SHP77 (cell line): ENCODE measurements at places on chromosomes 5 and 9.

DNA sequence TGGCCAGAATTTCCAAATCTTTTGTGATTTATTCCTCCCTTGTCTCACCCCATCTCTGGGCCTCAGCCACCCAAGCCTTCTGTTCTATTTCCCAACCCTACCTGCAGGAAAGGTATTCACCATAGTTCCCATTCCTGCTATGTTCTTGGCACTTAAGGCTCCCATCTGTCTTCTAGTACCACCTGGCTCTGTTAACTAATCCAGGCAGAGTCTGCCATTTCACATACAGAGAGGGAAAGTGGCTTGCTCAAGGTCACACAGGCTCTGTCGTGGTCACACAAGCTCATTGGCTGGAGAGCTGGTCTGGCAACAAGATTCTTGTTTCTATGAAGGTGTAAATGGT is 35.2 kb downstream of the COL27A1 start:
- DNase-seq: no peak

DNA sequence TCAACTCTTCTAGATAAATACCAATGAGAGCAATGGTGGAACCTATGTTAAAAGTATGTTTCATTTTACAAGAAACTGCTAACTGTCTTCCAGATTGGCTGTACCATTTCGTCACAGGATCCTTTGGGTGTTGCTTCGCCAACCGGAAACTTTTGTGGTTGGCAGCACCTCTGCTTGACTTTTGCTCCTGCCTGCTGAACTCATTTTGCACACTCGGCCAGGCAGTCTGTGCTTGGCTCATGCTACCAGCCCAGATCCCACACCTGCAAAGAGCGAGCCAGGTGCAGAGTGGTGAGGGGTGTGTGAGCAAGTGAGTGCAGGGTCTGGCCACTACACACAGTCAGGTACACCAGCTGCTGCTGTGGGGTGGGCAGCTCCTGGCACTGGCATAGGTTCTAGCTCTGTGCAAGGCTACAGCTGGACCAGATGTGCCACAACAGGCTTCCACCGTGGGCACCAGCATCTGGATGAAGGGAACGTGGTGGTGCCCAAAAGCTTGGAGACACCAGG is 422.3 kb downstream of the PRR16 start:
- no peak for DNase-seq

DNA sequence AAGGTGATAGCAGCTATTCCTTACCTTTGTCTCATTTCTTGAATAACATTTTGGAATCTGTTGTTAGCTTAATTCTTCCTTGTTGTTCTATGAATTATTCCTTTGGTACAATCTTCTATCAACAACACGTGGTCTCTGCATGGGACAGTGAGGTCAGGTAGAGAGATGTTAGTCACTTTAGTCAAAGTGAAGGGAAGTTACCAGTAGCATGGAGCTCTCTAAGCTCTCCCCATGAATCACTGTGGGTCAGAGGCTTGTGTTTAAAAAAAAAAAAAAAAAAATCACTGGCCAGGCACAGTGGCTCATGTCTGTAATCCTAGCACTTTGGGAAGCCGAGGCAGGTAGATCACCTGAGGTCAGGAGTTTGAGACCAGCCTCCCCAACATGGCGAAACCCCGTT is 116.0 kb downstream of the GOLPH3 start:
- DNase-seq: no peak

DNA sequence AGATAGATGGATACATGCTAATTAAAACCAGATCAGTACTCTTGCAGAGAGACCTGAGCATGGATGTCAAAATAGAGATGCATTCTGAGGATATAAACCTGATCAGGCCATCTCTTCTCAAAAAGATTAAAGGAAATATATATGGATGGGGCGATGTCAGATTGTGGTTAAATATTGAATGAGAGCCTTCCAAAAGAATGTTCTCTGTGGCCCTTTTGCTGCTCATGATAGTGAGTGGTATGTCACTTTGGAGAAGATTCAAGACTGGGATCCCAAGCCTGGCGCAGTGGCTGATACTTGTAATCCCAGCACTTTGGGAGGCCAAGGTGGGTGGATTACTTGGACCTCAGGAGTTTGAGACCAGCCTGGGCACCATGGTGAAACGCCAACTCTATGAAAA is 20.5 kb downstream of the ZNF131 start:
- no peak for DNase-seq

GRCh38 chr5:120101771-120102170 is 362.3 kb upstream of the PRR16 start:
- DNase-seq: no peak

GRCh38 chr5:67360047-67360446 is 163.4 kb upstream of the CD180 start:
- no peak for DNase-seq

DNA sequence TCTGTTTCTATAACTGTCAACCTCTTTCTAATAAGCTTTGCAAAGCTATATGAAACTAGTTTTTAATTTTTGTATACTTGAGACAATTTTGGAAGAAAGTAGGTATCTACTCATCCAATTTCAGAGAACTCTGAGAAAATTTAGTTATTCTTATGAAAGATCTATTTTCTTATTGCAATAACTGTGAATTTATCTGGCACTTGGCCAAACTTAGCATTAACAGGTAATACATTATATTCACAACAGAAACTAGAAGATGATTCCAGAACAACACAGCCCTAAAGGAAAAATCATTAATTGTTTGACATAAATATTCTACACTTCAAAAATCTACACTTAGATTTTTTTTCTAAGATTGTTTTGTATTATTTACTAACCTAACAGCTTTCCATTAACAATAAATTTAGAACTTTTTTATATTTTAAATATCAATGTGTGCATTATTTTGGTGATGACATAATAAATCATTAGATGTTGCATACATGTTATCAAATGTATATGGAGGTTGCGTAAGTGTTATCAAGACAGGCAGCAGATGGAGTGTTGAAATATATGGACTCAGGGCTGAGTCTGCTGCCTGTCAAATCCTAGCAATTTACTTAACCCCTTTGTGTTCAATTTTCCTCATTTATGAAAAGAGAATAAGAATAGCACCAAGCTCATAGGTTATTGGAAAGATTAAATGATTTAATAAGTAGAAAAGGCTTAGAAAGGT is 141.8 kb downstream of the MUSK start:
- DNase-seq: no peak

GRCh38 chr5:172380987-172381643 is 73.2 kb downstream of the SH3PXD2B start:
- peak; percentile 8 for DNase-seq

GRCh38 chr5:62066761-62067277 is 239.2 kb upstream of the KIF2A start:
- DNase-seq: no peak

- no peak for DNase-seq
These were observed 1917.9 kb downstream of the EFNA5 start for GRCh38 chr5:105752801-105753200.

- DNase-seq: no peak
These were observed 52.0 kb upstream of the KCNIP1 start for GRCh38 chr5:170451747-170452365.

DNA sequence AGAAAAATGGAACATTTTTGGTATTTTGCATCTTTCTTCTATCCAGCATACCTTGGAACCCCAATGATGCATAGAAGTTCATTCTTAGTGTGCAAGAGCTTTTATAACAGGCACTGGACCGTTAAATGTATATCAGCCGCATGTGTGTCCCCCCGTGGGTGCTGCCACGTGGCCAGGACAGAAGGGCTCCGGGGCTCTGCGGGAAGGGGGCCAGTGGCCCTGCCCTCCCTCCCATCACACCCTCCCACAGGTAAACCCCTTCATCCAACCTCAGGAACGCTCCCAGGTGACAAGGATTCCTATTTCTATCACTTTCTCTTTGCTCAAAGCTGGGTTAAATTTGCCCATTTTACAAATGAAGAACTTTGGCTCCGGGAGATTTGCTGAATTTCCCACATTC is 393.4 kb upstream of the IRX4 start:
- DNase-seq: no peak

DNA sequence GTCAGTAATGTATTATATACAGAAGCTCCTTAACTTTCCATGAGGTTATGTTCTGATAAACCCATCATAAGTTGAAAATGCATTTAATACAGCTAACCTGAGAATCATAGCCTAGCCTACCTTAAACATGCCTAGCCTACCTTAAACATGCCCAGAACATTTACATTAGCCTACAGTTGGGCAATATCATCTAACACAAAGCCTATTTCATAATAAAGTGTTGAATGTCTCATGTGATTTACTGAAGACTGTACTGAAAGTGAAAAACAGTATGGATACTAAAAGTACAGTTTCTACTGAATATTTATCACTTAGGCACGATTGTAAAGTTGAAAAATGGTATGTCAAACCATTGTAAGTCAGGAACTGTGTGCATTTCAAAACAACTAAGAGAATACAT is 1.6 kb downstream of the GM2A start:
- no peak for DNase-seq

DNA sequence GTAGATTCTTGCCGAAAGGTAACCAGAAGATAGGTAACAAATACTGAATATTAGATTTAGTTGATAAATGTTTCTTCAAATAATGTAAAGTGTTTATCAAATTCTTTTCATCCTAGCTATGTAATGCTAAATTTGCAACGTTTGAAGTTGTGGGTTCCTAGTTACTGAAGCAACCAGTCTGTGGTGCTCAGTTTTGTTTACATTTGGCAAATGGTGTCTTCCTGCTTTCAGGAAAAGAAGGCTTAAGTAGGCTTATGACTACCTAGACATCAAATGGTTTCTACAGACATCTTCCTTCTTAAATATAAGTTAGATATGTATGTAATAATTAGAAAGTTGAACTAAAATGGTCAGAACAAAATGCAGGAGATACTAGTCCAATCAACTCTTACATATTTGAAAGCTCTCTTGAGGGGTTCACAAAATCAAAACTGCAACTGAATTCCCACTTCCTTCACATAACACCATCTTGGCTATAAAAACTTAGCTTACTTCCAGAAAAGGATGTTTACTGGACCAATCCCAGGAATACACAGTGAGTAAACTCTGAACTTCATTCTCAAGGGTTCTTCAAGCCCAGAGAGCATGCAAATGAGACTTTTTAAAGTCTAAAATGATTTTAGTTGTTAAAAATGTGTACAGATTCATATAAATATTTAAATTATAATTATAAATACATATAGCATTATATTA is 125.7 kb upstream of the ITGA1 start:
- no peak for DNase-seq

DNA sequence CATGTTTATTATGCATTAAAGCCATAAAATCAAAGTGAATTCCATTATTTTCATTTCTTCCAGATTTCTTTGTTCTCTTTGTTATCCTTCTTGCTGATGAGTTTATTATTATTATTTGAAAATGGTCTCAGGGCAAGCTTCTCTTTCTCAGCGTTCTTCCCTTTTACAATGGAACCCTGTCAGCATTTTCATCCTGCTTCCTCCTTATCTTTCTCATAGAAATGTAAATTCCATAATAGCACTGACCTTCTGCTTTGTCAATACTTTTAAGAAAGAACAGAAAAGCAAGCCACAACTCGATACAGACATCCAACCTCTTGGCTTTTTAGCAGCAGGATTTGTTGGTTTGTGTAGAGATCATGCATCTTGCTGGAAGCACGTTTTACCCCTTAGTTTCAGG is 114.0 kb upstream of the BASP1 start:
- no peak for DNase-seq

GRCh38 chr5:168829044-168829443 is 249.9 kb upstream of the PANK3 start:
- no peak for DNase-seq

- no peak for DNase-seq
These were observed 9.5 kb downstream of the IRF1 start for GRCh38 chr5:132480893-132481595.

DNA sequence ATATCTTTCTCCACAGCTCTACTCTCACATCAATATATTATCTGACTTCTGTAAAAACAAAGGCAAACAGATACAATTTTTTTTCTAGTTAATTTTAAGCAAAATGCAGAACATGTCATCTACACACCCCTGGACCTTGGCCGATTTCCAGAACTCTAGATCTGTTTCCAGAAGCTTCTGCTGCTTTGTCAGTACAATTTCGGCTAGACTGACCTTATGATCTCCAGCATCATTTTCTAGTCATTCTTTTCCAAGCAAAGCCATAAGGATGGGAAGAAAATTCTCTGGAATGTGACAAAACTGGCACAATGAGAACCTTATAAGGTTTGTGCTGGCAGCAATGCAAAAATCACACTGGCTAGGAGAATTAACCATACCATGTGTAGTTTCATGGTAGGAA is 132.8 kb upstream of the MPDZ start:
- DNase-seq: no peak

DNA sequence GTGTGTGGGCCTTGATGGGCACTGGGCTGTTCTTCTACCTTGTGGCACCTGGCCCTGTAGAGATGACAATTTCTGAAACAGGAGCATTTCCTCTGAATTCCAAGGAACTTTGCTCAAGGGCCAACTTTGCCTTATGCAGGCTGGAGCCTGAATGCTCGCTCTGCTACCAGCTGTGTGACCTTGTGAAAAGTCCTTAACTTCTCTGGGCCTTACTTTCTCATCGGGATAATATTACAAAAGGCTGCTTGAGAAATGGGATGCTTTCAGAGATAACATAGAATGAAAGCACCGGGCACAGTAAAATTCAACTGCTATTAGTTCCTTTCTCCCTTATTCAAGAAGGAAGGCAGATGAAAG is 58.8 kb downstream of the GADD45G start:
- no peak for DNase-seq

DNA sequence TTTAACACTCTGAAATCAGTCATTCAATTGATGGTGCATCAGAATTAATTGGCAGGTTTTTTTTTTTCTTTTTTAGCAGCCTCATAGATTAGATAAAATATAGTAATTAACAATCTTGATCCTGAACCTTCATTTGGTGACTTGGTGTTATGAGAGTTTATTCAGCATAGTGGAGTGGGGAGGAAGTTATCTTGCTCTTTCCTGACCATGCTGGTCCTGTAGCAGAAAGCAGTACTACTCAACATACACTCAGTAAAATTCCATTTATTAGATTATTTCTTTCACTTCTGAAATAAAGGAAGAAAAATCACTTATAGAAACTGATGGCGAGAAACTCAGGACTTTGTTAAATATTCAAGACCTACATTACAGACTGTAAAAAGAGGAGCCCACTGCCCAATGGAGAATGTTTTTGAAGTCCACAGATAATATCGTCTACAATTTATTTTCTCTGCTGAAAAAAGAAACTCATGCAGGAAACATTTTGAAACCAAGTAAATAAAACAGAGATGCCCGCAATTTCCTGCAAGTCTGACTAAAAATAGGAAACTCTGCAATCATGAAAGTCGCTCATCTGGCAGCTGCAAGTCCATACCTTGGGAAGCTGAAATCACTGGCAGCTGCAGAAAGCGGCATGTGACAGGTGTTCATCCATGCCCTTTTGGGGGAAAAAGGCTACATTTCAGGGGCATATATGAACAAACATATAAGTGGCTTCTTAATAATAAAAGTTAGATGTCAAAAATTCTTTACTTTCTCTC is 233.2 kb upstream of the RFX3 start:
- DNase-seq: no peak

DNA sequence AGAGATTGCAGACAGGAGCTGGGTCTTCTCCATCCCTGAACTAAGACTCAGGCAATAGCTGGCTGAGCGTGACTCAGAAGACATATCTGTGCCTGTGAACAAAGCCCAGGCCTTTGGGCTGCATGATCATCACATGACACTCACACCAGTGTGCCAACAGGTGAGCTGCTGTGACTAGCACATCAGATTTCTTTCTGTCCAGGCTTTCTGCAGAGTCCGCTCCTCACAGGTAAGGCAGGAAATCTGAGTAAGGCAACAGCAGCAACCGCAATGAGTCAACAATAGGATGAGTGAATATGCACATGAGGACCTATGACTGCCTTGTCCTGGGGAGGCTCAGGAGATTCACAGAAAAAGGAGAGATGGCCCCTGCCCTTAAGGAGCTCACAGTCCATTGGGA is 293.6 kb downstream of the ACTL7B start:
- DNase-seq: no peak
